CD4-positive, alpha-beta T cell treated with Interleukin-2 at 100 ng/mL for 4 hours (primary cell): ENCODE measurements at places on chromosomes 6 and 20.

GRCh38 chr6:131029626-131030297 is 33.3 kb downstream of the EPB41L2 start:
- DNase-seq: no peak

- no peak for DNase-seq
Observed at GRCh38 chr6:122749451-122750050, 30.0 kb upstream of the FABP7 start.

DNA sequence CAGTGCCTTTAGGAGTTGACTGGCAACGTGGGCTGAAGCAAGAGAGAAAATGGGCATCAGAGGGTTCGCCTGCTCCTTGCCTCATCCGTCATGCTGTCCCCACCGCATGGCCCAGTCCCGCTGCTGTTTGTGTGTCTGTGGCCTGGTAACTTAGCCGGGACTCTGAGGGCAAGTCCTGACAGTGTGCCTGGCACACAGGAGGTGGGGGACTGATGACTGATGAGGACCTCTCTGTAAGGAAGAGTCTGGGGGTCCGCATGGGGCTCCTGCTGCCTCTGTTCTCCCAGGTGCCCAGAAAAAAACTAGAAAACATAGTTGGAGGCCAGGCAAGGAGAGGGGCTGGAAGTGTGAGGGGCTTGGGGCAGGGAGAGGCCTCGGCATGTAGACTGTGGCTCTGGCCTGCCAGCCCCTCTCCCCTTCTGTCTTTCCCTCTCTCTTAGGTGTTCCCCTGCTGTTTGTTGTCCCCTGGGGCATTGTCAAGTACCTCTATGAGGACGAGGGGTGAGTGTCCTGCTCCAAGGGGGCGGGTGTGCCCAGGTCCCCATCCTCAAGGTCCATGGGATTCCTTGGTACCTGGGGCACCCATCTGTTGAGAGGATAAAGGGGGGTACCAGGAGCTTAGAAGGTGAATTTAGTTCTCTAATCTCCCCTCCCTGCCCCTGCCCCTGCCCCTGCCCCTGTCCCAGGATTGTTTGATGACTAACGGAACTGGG is 29.5 kb downstream of the GLP1R start:
- no peak for DNase-seq

- DNase-seq: no peak
Observed at GRCh38 chr6:11241793-11242201, 9.3 kb upstream of the NEDD9 start.

DNA sequence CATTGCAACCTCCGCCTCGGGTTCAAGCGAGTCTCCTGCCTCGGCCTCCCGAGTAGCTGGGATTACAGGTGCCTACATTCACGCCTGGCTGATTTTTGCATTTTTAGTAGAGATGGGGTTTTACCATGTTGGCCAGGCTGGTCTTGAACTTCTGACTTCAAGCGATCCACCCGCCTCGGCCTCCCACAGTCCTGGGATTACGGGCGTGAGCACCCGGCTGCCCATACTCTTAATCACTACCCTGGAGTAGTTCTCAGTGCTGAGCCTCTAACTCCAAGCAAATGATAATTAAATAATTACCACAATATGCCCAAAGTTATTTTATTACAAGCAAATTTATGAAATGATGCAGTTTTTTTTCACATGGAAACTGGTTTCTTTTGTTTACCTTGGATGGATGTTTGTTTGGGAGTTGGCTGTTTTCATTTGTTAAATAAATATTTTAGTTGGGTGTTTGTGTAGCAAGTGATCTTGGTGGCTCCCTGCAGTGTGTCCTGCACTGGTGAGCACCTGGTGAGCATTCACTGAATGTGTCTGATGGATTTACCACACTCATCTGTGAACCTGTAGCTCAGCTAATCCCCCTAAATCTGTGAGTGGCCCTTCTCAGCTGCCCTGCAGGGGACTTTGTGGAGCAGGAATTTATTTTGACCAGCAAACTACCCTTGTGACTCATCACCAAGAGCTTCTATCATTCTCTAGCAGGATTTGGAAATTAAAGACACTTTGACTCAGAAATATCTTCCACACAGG is 36.9 kb downstream of the UTRN start:
- DNase-seq: no peak

DNA sequence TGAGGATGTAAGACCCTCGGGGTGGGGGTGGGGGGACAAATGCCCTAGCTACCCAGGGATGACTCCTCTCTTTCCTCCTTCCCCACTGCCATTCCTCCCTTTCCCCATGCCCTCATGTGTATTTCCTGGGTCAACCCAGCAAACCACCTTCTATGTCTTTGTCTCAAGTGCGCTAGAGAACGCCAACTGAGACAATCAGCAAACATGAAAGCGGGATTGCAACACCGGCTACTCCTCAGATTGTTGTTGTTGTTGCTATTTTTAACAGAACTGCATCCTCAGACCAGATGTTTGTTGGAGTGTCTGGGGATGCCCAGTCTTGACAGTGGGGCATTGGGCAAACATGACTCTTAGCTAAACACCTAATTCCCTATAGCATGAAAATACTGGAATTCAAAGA is 39.3 kb upstream of the HIVEP1 start:
- DNase-seq: no peak

- no peak for DNase-seq
Observed at GRCh38 chr6:154251116-154251515, 105.5 kb downstream of the IPCEF1 start.

DNA sequence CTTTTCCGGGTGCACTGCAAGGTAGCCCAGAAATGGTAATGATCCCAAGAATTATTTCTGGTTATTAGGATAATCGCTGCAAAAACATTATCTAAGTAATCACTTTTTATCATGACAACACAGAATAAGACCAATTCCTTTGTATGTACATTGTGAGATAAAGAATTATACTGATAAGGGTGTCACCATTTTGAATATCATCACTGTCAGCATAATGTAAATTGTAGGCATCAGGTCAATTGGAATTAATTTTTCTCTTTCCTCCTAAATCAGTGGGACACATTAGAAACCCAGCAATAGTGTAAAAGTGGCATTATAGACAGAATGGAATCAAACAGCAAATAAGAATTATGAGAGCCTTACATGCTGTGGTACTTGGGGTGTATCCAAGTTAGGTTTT is 183.1 kb upstream of the SCGN start:
- no peak for DNase-seq

DNA sequence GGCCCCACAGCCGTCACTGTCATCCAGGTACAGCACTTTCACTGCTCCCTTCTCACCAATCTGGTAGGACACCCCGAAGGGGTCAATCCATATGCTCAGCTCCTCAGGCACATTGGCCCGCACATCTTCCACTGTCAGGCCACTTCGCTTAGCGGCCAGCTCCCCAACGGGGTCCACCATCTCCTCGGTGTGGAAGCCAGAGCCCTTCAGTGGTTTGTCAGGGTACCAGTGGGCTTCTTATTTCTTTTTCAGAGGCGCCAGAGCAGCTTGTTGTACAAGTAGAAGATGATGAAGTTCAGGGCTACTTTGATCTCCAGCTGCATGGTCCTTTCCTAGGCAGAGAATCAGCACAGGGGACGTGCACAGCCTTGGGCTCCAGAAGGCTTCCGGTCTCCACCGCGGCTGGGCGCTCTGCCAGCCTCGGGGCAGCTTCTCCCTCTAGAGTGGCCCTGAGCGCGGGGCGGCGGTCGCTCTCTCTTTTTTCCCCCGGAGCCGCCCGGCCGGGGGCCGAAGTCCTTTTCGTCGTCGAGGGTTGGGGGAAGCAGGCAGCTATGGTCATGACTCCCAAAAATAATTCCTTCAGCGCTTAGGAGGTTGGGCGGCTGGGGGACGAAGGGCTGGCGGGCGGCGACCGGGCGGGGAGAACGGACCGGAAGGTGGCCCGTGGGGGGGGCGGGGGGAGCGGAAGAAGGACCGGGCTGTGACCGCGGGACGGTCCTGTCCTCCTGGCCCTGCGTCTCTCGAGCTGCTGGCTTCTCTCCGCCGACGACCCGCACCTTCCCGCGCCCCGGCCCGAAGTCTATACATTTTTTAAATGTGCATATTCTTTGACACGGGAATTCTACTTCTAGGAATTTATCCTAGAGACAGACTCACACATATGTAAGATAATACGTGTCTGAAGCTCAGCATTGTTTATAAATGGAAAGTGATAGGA is 6.5 kb upstream of the ZSCAN9 start:
- DNase-seq: peak; percentile 16

- no peak for DNase-seq
Observed at GRCh38 chr6:89258912-89259311, 41.8 kb upstream of the GABRR1 start.

- peak; percentile 61 for DNase-seq
Observed at GRCh38 chr6:17714879-17715851, 8.4 kb upstream of the NUP153 start.

DNA sequence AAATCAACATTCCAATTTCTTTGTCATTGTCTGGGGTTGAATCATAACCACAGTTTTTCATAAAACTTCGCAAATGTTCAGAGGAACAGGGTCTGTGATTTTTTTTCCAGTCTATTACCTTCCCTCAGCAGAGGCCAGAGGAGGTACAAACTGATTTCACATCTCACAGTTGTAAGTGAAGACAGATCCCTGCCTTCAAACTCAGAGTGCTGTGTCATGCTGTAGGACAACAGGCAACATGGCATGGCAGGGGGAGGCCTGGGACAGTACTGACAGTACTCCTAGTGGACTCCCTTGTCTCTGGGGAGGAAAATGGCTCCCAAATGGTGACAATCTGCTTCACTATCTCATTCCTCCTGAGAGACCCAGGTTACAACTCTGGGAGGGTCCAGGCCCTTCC is 308.6 kb downstream of the CDC5L start:
- DNase-seq: no peak

- DNase-seq: no peak
Observed at GRCh38 chr6:108436771-108437170, 123.9 kb upstream of the FOXO3 start.

- DNase-seq: no peak
Observed at GRCh38 chr6:14639983-14640599, 522.5 kb downstream of the CD83 start.

GRCh38 chr6:101760843-101761621 is 367.5 kb downstream of the GRIK2 start:
- no peak for DNase-seq

GRCh38 chr6:158672726-158673125 is 22.9 kb downstream of the SYTL3 start:
- no peak for DNase-seq

DNA sequence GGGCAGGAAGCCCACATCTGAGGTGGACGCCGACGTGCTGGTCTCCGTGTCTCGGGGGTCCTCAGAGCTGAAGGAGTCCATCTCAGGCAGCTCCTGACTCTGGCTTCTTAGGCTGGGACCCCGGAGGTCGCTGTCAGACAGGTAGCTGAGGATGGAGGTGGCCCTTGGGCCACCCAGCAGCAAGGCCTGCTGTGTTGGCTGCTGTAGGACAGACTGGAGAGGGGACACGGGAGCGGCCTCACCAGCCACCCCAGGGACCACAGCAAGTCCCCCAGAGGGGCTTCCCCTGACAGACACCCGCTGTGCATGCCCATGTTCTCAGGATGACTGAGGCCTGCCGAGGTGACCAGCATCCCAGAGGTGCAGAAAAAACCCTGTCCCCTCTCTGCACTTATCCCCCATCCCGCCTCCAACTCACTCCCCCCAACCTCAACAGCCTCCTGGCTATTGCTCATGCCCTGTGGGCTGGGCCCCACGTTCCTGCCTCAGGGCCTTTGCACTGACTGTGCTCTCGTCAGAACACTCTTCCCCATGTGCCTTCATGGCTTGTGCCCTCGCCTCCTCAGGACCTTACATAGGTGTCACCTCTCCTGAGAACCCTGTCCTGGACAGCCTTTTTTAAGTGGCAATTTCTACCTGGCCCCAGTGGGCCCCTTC is 88.8 kb downstream of the RIPOR3 start:
- DNase-seq: no peak

DNA sequence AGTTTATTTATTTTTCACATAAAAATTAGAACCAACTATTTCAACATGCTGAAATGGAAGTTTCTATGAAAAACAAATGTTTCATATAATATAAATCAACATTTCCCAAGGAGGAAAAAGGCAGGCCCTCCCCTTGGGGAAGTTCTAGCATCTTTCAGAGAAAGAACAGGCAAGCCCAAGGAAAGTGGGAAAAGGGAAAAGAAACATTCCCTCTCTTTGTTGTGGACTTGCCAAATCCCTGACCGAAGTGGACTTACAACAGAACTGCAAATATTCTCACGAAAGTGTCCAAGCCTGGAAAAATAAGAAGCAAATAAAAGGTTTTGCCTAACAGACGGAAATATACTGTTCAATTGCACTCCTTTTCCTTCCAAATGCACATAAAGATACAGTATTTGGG is 214.4 kb downstream of the ATXN1 start:
- DNase-seq: no peak

- peak; percentile 22 for DNase-seq
Observed at GRCh38 chr6:131443514-131443913, 129.5 kb upstream of the ARG1 start.

GRCh38 chr6:105179244-105180065 is at the start of gene POPDC3:
TSS of gene POPDC3 (minus strand) at chr6:105180014. CDS start at chr6:105161909, 18,105 bp downstream.
- no peak for DNase-seq

GRCh38 chr6:143607974-143608373 is 69.8 kb upstream of the PHACTR2 start:
- no peak for DNase-seq

DNA sequence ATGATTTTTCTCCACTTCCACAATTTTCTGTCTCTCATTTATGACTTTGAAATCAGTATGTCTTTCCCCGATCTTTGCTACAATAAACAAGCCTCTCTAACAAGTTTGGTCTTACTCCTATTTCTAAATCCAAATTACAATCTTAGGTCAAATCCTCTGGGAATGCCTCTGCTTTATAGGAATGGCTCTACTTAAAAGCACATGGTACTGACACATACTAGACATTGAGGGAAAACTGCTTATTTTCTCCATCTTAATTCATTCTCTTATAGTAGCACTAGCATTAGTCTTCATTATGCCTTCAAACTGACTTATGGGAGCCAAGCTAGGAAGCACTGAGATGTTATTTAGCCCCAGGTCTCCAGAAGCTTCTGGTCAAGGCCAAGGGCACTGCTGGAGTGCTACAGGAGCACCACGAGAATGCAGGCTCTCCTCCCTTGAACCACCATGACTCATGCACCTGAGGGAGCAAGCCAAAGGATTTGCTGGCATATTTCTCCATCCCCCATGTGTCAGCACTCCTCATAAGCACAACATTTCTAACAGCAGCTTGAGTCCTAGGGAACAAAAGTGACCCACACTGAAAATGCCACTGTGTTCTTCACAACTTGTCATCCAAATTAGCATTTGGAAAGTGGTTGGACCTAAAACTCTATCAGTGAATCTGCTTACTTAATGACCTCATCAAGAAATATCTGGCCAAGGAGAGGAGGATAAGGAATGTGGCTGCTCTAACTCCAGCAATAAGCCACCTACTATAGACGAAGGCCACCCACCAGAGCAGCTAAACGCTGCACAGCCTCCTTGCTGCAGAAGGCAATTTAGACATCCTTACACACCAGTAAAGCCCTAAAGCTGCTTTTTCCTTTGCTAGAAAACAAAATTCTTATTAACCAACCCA is 156.8 kb upstream of the KCNQ5 start:
- no peak for DNase-seq

GRCh38 chr6:108448481-108448880 is 112.2 kb upstream of the FOXO3 start:
- DNase-seq: no peak

DNA sequence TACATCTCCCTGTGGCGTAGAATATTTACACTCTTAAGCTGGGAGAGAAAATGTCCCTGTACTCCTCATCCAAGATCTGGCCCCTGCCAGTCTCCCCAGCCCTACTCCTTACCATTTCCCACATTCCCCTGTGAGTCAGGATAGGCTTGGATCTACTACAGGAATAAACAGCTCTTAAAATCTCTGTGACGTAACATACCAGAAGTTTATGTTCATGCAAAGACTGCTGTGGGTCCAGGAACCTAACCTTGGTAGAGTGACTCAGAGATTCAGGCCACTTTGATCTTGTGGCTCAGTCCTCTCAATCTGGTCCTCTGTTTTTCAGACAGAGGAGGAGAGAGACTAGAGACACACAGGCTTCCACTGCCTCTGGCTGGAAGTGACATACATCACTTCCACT is 38.5 kb upstream of the GPR6 start:
- DNase-seq: no peak
